ENCODE measurements at places on chromosomes 12 and 14. TPM values are rescaled to one million over a fixed set of nuclear protein-coding genes. Genes with fewer than 3 reads are reported as not detected.

NRL gene
- polyA plus RNA-seq, result 1.4 TPM

TEX22 gene
- 0.21 TPM for polyA plus RNA-seq

CLEC4E gene
- not detected for polyA plus RNA-seq

TMEM119 gene
- polyA plus RNA-seq, result 0.06 TPM

KCNH5 gene
- 0.71 TPM for polyA plus RNA-seq

ACRBP gene
- polyA plus RNA-seq, result not detected

Measured in GM23338 (cell line).